ENCODE measurements at places on chromosomes 12 and 14.

GRCh38 chr12:54082397-54082892 lies 28.8 kb downstream of the HOXC4 start:
- DNase-seq: no peak

DNA sequence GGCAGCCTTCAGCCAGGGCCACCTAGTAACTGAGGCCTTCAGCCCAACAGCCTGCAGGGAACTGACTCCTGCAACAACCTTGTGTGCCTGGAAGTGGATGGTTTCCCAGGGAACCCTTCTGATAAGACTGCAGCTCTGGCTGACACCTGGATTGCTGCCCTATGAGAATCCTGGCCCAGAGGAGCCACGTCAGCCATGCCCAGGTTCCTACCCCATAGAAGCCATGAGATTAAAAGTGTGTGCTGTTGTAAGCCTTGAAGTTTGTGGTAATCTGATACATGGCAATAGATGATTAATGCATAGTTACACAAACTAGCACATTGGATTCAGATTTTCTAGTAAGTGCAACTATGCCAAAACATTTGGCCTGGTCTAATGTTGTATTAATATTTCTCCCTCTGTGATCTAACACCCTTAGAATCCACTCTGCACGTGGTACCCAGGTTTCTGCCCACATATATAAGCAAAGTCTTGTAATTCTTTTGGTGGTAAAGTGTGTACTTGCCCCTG lies 64.8 kb upstream of the BEGAIN start:
- DNase-seq: no peak

DNA sequence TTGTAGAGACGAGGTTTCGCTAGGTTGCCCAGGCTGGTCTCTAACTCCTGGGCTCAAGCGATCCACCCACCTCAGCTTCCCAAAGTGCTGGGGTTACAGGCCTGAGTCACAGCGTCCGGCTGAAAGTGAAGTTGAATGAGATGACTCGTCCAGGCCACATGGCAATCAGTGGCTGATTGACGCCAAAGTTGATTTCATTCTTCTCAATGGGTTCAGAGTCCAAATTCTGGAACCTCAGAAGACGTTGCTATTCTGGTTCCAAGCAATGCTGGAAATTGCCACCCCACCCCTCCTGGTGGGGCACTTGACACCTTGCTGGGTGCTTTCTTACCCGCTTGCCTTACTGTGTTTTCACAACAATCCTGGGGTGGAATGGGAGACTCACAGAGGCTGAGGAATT lies 14.9 kb downstream of the ABCB9 start:
- peak; percentile 81 for DNase-seq

DNA sequence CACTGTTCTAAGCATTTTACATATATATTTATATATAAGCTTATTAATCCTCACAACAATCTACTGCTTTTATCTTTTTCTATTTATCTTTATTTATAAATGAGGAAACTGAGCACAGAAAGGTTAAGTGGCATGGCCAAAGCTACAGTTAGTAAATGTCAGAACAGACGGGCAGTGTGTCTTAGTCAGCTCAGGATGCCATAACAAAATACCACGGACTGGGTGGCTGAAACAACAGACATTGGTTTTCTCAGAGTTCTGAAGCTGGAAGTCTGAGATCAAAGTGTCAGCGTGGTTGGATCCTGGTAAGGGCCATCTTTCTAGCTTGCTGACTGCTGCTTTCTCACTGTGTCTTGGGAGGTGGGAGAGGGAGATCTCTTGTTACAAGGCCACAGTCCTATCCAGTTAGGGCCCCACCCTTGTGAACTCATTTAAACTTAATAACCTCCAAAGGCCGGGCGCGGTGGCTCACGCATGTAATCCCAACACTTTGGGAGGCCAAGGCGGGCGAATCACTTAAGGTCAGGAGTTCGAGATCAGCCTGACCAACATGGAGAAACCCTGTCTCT lies 19.8 kb downstream of the RPGRIP1 start:
- no peak for DNase-seq

Measured in inflammatory macrophage treated with lipopolysaccharide for 4 hours (primary cell).